ENCODE measurements at places on chromosomes 3 and 15. TPM values are rescaled to one million over a fixed set of nuclear protein-coding genes. Genes with fewer than 3 reads are reported as not detected.
A peak's percentile ranks its signal among the peaks of the same experiment; 100 is the strongest.

Gene LRRIQ4
- 0.16 TPM for total RNA-seq

GRCh38 chr3:38655708-38656300 lies 6.3 kb upstream of the SCN5A start:
- DNase-seq = peak; percentile 43

- no peak for DNase-seq
Measured at GRCh38 chr3:84946240-84946639, 12.5 kb upstream of the CADM2 start.

- no peak for DNase-seq
Measured at GRCh38 chr15:42163947-42164550, 7.6 kb upstream of the PLA2G4F start.

GRCh38 chr15:34588046-34588674 lies 4.7 kb upstream of the GOLGA8B start:
- DNase-seq = peak; percentile 51

DNA sequence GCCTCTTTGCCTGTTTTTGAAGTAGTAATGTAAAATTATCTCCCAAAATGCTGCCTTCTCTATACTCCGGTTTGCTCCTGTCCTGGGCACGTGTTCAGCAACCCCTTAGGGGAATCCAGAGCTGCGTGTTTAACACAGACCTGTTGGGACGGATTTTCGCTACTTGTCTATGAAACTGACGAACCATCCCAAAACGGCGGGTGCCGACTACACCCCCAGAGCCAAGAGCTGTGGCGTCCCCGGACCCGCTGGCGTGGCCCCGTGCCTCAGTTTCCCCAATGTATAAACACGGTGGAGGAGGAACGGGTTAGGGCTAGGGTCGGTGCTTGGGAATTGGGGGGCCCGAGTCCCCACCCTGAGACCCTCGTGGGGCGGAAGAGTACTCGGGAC lies 473 bp downstream of the FHIT start:
- peak; percentile 2 for DNase-seq

Gene SAMMSON
- not detected for total RNA-seq

DNA sequence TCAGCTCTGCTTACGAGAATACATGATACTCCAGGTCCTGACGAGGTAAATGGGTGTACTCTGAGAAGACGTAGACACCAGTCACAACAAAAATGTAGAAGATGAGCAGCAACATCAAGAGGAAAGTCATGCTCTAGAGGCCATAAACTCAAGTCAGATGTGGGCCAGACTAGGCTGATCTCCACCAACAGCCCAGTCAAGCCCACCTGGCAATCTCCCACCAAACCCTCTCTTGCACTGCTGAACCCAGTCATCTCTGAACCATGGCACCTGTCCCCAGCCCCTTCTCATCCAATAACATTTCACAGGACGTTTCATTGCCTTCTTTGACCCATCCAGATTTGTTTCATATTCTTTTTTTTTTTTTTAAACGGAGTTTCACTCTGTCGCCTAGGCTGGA lies 10.8 kb upstream of the PDIA3 start:
- no peak for DNase-seq

- no peak for DNase-seq
Measured at GRCh38 chr15:62165793-62166375, 799 bp upstream of the C2CD4B start.

DNA sequence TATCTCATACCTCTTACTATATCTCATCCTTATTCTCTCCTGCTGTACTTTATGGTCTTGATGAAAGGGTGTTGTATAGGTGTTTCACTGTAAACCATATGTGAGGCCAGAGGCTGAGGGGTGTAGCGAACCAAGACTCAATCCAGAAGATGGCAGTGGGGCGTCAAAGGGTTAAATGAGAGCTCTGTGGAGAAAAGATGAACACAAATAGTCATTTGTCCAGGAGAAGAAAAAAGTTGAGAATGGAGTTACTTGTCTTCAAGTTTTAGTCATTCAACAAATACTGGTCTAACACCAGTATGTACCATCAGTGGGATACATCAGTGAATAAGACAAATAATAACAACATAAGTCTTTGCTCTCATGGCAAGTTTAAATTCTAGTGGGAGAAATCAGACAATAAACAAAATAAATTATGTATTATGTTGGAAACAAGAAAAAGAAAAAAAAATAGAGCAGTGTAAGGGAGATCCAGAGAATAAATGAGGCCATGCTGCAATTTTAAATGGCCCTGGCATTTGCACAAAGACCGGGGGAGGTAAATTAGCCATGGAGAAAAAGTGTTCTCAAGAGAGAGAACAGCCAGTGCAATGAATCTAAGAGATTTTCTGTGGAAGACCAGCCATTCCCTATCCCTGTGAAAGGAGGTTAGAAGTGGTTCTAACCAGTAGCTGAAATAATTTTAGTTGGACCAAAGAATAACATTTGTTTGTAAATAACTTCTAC lies 77.0 kb upstream of the UMPS start:
- DNase-seq = no peak

Gene CLDN18
- total RNA-seq = not detected

GRCh38 chr3:35393901-35394799 lies 245.2 kb upstream of the ARPP21 start:
- DNase-seq = no peak

DNA sequence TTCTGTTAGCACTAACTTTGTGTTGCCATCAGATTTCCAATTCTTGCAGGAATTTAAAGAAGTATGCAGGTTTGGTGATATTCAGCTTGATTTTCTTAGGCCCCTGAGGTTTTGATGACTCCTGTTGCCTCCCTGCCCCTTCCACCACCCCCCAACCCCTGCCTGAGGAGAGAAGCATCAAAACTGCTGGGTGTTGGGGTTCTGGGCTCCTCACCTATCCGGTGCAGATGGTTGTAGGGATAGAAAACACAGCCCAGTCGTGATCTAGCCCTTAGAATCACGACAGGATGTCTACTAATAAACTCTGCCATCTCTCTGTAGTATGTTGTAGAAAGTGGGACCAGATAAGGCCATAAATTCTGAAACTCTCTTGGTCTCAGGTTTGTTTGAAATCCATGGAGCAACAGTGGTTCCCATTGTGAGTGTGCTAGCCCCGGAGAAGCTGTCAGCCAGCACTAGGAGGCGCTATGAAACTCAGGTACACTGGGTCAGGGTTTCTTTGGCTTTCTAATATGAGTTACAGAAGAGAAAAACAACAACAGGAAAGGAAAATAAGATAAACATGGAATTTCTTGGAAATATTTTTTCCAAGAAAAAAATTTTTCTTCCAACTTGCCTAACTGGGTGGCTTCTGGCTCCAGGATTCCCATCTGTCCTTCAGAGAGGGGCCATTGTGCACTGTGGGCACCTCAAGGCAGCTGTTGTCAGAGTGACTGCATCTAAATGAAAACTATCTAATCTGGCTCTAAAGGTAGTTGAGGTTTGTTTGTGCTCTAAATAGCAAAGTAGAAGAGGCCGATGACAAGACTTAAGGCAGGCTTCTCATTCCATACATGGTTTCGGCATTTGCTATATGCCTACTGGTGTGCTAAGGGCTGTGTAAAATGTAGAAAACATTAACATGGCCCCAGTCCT lies 8.7 kb downstream of the SRP14 start:
- no peak for DNase-seq
